CD4-positive, alpha-beta T cell (primary cell): ENCODE measurements at places on chromosomes 6 and 20. TPM values are rescaled to one million over a fixed set of nuclear protein-coding genes. Genes with fewer than 3 reads are reported as not detected.

DNA sequence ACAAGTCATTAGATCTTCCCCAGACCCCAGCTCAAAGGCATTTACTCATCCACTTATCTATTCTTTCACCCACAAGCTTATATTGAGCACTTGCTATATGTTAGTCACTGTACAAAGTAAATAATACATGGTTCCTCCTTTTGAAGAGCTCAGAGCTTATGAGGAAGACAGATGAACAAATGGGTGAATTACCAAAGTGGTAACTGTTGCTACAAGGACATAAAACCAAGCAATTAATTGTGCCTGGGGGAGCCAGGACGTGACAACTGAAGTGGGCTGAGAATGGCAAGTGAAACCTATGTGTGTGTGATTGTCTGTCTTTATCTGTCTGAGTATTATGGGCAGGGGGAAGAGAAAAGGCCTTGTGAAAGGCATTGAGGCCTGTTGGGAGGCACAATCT lies 45.6 kb upstream of the AKIRIN2 start:
- no peak overlapping the region for H3K27ac ChIP-seq
- DNase-seq = no peak
- H3K36me3 ChIP-seq = no peaks in the 10 kb centered on the region
- H3K27me3 ChIP-seq = no peaks in the 10 kb centered on the region

DNA sequence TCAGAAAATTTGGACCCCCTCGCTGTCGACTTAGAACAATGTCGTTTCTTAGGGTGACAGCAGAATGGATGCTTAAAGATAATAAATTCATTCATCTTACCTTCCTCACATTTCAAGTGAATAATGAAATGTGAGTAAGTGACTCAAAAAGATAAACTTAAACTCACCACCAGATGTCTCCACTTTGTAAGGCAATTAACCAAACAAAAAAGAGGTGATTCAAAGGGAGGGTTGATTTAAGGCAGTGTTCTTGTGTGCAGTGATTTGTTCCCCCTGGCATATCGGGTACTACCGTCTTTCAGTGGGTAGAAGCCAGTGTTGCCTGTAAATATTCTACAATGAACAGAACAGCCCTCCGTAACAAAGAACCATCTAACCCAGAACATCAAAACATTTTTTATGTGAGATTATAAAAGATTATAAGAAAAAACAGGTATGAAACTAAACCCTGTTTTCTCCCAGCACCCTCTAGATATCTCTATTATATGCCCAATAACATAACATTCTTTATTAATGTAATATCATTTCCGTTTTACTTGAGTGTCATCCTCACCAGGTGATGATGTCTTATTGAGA lies 589.7 kb downstream of the CBLN4 start:
- no peaks in the 10 kb centered on the region for H3K4me1 ChIP-seq
- H3K27ac ChIP-seq = no peak overlapping the region
- no peaks in the 10 kb centered on the region for H3K36me3 ChIP-seq

GRCh38 chr20:32509639-32510066 lies 75.5 kb downstream of the NOL4L start:
- peaks cover 85% of the 10 kb centered on the region for H3K4me1 ChIP-seq
- H3K27me3 ChIP-seq = no peaks in the 10 kb centered on the region
- H3K27ac ChIP-seq = peak overlapping the region; percentile 75

- no peaks in the 10 kb centered on the region for H3K4me1 ChIP-seq
- H3K4me3 ChIP-seq = no peak overlapping the region
- peaks cover 4% of the 10 kb centered on the region for H3K27me3 ChIP-seq
- H3K36me3 ChIP-seq = no peaks in the 10 kb centered on the region
These were observed 42.1 kb downstream of the BFSP1 start for GRCh38 chr20:17488916-17489600.

GRCh38 chr20:35660122-35660937 lies 4.4 kb downstream of the CPNE1 start:
- no peaks in the 10 kb centered on the region for H3K27me3 ChIP-seq
- peaks cover 6% of the 10 kb centered on the region for H3K36me3 ChIP-seq
- peak overlapping the region; percentile 99 for H3K27ac ChIP-seq
- DNase-seq = no peak
- H3K4me3 ChIP-seq = no peak overlapping the region
- peaks cover 54% of the 10 kb centered on the region for H3K4me1 ChIP-seq

GRCh38 chr6:128655978-128656498 lies 135.6 kb upstream of the PTPRK start:
- H3K27ac ChIP-seq = no peak overlapping the region
- DNase-seq = no peak
- peaks cover 5% of the 10 kb centered on the region for H3K27me3 ChIP-seq
- H3K4me3 ChIP-seq = no peak overlapping the region

DNA sequence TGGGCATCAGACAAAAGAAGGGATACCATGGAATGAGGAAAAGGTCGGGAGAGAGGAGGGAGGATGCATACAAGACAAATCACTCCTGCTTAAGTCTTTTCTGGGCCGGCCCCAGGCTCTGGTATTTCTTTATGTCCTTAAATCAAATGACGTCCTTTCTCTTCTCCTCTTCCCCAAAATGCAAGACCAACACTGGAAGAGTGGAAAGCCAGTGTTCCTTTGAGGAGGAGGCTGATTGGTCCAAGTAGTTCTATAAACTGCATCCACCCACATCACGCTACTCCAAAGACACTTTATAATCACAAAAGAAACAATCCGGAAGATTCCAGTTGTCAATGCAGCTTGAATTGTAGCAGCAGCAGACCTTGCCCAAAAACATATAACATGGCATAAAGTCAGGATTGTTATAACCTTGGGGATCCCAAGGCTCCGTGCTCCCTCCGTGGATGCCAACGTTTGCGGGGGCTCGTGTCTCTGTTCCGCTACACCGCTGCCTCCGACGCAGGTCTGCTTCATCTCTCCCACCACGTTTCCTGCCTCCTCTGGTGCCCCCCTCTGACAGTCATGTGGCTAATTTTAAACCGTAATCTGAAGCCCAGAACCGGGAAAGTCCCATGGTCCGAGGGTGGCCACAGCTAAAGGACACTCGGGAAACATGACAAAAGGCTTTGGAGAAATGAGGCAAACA lies 47.1 kb downstream of the MCUR1 start:
- H3K27me3 ChIP-seq = no peaks in the 10 kb centered on the region
- peaks cover 26% of the 10 kb centered on the region for H3K4me1 ChIP-seq
- H3K36me3 ChIP-seq = no peaks in the 10 kb centered on the region
- peak; percentile 67 for DNase-seq
- no peak overlapping the region for H3K27ac ChIP-seq
- peak overlapping the region; percentile 24 for H3K4me3 ChIP-seq

- no peaks in the 10 kb centered on the region for H3K36me3 ChIP-seq
- H3K27me3 ChIP-seq = no peaks in the 10 kb centered on the region
- no peak overlapping the region for H3K27ac ChIP-seq
- H3K4me3 ChIP-seq = no peak overlapping the region
These were observed 714.8 kb downstream of the DHX35 start for GRCh38 chr20:39676857-39677391.

DNA sequence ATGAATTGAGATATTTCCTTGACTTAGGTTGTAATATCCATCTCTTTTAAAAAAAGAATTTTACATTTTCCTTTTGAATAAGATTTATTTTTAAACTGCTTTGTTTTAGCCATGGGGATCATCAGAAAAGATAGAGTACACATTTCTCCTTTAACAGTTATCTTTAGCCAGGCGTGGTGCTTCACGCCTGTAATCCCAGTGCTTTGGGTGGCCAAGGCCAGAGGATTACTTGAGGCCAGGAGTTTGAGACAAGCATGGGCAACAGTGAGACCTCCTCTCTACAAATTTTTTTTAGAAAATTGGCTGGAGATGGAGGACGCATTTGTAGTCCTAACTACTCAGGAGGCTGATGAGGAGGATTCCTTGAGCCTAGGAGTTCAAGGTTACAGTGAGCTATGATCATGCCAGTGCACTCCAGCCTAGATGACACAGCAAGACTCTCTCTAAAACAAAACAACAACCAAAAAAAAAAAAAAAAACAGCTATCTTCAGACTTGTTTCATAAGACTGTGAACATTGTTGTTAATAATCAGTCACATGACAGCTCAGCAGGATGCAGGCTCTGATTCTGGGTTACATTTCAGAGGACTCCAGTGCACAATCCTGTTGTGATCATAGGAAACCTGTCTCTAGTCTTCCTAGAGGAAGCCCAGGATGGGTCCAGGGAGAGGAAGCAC lies 2.0 kb upstream of the SLC17A3 start:
- DNase-seq = no peak
- no peaks in the 10 kb centered on the region for H3K27me3 ChIP-seq
- H3K27ac ChIP-seq = no peak overlapping the region
- no peaks in the 10 kb centered on the region for H3K36me3 ChIP-seq

DNA sequence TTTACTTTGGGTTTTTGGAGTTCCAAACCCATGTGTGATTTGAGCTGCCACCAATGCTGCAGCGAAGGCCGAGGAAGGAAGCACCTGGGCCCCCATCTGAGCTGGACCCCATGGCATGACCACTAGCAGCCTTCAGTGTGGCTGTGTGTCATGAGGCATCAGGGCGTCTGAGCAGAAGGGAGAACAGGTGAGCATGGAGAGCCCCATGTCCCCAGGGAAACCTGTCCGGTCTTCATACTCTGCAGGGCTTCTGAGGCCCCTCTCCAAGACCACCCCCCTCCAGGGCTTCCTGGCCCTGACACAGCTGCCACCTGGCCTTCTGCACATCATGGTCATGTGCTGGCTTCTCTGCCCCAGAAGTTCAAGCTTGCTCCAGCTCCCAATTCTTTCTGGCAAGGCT lies 169.1 kb upstream of the CST7 start:
- no peak overlapping the region for H3K27ac ChIP-seq
- H3K27me3 ChIP-seq = no peaks in the 10 kb centered on the region
- no peak for DNase-seq
- no peak overlapping the region for H3K4me3 ChIP-seq
- H3K4me1 ChIP-seq = no peaks in the 10 kb centered on the region

- H3K27ac ChIP-seq = no peak overlapping the region
- H3K4me1 ChIP-seq = no peaks in the 10 kb centered on the region
- no peaks in the 10 kb centered on the region for H3K36me3 ChIP-seq
- H3K27me3 ChIP-seq = no peaks in the 10 kb centered on the region
- no peak overlapping the region for H3K4me3 ChIP-seq
These were observed 267.6 kb upstream of the FAM83B start for GRCh38 chr6:54579011-54579410.

DNA sequence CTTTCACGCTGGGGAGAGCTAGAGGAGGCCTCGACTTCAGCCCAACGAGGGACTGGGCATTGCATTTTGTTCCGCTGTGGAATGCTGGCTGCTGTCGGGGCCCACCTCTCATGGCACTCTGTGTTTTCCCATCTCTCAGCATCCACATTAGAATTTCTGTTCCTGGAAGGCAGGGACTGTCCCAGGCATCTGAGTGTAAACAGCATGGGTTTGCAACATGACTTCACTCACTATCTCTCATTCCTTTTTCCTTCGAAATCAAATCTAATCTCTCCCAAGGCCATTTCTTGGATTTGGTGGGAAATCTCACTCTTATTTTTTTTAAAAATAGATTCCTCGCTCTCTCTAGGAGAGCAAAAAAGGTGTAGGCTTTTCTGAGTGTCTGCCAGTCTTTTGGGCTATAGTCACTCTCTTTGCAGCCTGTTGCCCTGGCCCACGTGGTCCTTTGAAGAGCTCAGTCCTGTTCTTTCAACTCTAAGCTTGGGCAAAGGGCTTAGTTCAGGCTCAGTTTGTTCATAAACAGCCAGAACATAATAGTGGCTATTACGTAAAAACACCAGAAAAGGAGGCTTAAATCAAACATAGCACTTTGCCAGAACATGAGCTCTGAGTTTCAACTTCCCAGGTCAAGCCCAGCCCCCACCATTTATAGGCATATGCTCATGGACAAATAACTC lies 284.6 kb upstream of the ZFP64 start:
- no peak for DNase-seq
- H3K27ac ChIP-seq = no peak overlapping the region
- H3K4me1 ChIP-seq = no peaks in the 10 kb centered on the region
- H3K27me3 ChIP-seq = no peaks in the 10 kb centered on the region

- H3K27me3 ChIP-seq = no peaks in the 10 kb centered on the region
- no peak for DNase-seq
- H3K4me3 ChIP-seq = no peak overlapping the region
- H3K27ac ChIP-seq = no peak overlapping the region
- peaks cover 12% of the 10 kb centered on the region for H3K36me3 ChIP-seq
These were observed 3.4 kb downstream of the GMNN start for GRCh38 chr6:24778121-24778520.

DNA sequence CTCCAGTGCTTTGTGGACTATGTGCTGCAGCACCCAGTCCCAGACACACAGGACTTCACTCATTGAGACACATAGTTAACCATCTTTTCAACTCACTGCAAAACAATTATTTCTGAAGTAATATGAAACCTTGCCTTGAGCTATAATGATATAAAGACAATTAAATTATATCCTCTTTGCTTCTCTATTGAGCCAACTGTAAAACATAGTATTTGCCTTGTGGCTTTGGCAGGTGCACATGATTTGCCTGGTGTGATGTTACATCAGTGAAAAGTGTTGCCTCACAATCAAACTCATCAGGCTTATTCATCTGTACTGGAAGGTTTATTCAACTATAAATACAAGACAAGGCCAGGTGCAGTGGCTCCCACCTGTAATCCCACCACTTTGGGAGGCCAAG lies 80.6 kb downstream of the NCOA7 start:
- H3K36me3 ChIP-seq = peaks cover 25% of the 10 kb centered on the region
- H3K27ac ChIP-seq = no peak overlapping the region
- no peaks in the 10 kb centered on the region for H3K4me1 ChIP-seq
- no peak overlapping the region for H3K4me3 ChIP-seq
- H3K27me3 ChIP-seq = no peaks in the 10 kb centered on the region

DNA sequence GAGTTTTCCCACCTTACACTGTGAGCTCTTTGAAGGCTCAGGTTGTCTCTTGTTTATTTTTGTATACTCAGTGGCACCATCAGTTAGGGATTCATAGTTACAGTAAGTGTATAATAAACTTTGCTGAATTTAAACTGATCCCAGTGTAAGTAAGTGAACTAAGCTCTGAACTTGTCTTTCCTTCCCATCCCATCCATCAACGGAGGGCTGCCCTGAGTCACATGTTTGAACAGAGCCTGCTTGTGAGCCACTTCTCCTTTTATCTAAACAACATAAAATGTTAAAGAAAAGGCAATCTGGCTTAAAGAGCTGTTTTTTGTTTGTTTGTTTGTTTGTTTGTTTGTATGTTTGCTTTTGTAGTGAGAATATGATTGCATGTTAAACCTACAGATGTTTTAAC lies 185.7 kb upstream of the MARCKS start:
- H3K36me3 ChIP-seq = no peaks in the 10 kb centered on the region
- H3K27me3 ChIP-seq = no peaks in the 10 kb centered on the region
- DNase-seq = no peak
- H3K4me3 ChIP-seq = no peak overlapping the region

- no peak for DNase-seq
- H3K36me3 ChIP-seq = no peaks in the 10 kb centered on the region
These were observed 8.2 kb upstream of the SNX9 start for GRCh38 chr6:157814883-157815282.

SLCO4A1 gene
- total RNA-seq = 2.5 TPM

SNAI1 gene
- 2.5 TPM for total RNA-seq

RGS17 gene
- total RNA-seq = not detected

PBX2 gene
- total RNA-seq = 62.0 TPM

CLPSL2 gene
- total RNA-seq = not detected

TTK gene
- 0.45 TPM for total RNA-seq

PRDM13 gene
- not detected for total RNA-seq

SSTR4 gene
- total RNA-seq = not detected

FAM83B gene
- total RNA-seq = not detected

LY86 gene
- 2.1 TPM for total RNA-seq

ADGRG6 gene
- 0.31 TPM for total RNA-seq

TAGAP gene
- 245 TPM for total RNA-seq
